ENCODE measurements at places on chromosomes 7 and 10.

GRCh38 chr7:94029976-94030375 lies 25.8 kb upstream of the BET1 start:
- DNase-seq, result no peak

- DNase-seq, result peak; percentile 76
Observed at GRCh38 chr7:1123715-1124114, 35.8 kb downstream of the GPER1 start.

GRCh38 chr7:55086413-55087201 lies 67.8 kb downstream of the EGFR start:
- peak; percentile 93 for DNase-seq

GRCh38 chr10:72612203-72612826 lies 13.6 kb downstream of the MICU1 start:
- DNase-seq, result peak; percentile 48

DNA sequence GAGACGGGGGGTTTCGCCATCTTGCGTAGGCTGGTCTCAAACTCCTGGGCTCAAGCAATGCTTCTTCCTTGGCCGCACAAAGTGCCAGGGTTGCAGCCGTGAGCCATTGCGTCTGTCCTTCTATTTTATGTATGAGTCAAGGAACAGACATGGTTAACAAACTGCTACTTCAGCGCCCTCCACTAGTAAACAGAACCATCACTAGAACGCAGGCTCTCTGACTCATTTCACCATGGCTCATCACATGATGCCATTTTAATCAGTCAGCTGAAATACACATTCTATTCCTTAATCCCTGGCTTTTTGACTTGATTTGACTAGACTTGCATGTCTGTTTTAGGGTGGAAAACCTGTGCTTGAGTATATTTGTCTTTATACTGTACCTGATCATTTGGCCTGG lies 41.3 kb downstream of the CELF2 start:
- DNase-seq, result peak; percentile 81

GRCh38 chr7:27139334-27140125 lies 4.0 kb downstream of the HOXA5 start:
- DNase-seq, result no peak

DNA sequence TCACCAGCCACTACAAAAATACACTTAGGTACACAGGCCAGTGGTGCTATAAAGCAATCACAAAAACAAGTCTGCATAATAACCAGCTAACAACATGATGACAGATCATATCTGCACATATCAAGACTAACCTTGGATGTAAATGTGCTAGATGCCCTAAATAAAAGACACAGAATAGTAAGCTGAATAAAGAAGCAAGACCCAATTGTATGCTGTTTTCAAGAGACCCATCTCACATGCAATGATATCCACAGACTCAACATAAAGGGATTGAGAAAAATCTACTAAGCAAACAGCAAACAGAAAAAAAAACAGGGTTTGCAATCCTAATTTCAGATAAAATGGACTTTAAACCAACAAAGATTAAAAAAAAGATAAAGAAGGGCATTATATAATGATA lies 505.4 kb upstream of the FZD8 start:
- no peak for DNase-seq

- DNase-seq, result no peak
Observed at GRCh38 chr10:70909326-70909935, 21.1 kb upstream of the PCBD1 start.

- no peak for DNase-seq
Observed at GRCh38 chr10:127635882-127636281, 86.8 kb downstream of the NPS start.

DNA sequence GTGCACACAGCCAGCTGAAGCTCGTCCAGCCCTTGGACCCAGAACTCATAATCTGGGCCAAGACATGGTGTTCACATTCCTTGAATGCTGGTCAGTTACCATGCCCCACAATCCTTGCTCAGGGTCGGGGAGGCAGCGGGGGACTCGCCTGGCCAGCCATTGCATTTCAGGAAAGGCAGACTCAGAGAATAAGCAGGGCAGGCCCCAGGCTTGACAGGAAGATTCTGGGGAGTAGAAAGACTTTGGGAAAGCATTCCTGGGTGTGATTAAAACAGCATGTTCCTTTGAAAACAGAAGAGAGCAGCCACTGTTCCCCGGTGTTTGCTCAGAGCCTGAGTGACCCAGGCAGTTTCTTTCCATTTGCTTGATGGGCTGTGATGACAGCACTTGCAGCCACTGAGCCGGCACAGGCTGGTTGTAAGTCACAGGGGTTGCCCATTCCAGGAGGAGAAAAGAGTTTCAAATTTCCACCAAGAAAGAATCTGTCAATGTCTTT lies 473.7 kb downstream of the TYW1 start:
- no peak for DNase-seq

GRCh38 chr7:105268056-105268455 lies 120.7 kb downstream of the SRPK2 start:
- no peak for DNase-seq

GRCh38 chr10:61888744-61889143 lies 12.8 kb upstream of the ARID5B start:
- DNase-seq, result no peak

DNA sequence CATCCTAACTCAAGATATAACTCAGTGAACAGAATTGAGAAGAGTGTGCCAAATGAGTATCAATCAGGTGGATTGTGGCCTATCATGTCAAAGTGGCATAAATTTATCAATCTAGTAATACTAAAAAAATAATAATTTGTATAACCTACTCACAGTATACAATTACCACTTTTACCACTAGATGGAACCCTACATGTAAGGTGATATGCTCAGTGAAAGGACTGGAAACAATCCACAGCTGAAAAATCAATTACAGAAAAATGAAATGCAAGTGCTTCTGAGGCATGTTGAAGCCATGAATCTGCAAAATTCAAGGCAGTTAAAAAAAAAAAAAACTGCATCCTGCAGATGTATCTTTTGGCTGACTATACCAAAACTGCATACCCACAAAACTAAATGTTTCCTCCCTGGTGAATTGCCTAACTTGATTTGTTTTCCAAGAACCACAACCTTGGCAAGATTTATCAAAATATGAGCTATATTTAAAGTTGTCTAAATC lies 13.9 kb downstream of the ARHGAP19 start:
- DNase-seq, result peak; percentile 42

- DNase-seq, result no peak
Observed at GRCh38 chr10:51606825-51607462, 92.5 kb downstream of the CSTF2T start.

GRCh38 chr10:64733980-64734379 lies 1212.8 kb downstream of the REEP3 start:
- DNase-seq, result peak; percentile 2

GRCh38 chr7:157715938-157716280 lies 379.1 kb downstream of the DNAJB6 start:
- no peak for DNase-seq

DNA sequence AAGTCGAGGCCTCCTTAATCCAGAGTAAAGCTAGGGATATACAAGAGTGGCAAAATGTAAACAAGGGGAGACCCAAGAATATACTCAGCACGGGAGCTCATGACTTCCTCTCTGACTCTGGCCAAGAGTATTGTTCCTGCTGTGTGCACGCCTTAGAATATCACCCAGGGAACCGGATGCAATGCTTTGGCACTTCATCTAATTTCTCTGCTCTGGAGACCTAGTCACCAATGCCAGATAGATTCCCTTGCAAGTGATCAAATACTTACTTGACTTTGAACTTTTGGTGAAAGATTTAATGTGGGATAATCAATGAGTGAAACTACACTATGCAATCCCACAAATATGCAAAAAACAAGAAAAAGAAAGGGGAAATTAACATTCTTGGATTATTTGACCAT lies 695.5 kb downstream of the INHBA start:
- no peak for DNase-seq

GRCh38 chr10:121168545-121169216 lies 317.5 kb downstream of the WDR11 start:
- no peak for DNase-seq

DNA sequence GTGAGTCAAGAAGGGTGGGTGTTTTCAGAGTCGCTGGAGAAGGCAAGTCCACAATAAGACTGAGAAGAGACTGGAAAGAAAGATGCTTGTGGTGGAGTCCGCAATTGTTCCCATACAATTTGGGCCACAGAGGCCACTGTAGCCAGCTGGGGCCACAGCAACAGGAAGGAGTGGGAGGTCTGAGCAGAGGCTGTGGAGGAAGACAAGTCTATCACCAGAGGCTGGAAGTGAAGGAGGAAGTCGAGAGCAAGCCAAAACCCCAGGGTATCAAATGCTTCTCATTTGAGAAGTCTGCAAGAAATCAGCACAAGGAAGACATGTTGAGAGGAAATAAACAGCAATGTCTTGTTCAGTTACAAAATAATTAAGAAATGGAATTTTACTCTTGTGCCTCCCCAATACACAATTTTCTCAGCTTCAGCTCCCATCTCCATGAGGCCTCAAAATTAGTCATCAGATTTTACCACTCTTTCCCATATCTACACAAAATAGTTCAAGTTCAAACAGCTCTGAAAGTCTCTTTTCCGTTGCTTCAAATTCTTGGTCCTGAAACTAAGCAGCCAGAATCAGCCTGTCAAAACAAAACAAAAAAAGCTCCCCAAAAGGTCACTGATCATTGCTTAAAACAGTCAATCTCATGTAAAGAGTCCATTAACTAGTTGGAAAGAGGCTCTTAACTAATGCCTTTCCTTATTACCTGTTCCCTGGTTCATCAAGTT lies 31.6 kb downstream of the SLC16A12 start:
- no peak for DNase-seq

DNA sequence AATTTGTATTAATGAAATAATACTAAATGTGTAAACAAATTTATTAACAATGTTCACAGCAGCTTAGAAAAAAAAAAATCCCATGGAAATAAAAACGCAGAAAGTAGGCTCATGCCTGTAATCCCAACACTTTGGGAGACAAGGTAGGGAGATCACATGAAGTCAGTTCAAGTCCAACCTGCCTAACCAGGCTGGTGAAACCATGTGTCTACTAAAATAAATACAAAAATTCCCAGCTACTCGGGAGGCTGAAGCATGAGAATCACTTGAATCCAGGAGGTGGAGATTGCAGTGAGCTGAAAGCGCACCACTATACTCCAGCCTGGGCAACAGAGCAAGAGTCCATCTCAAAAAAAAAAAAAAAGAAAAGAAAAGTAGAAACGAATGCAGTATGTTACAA lies 36.2 kb downstream of the LARP4B start:
- DNase-seq, result no peak

DNA sequence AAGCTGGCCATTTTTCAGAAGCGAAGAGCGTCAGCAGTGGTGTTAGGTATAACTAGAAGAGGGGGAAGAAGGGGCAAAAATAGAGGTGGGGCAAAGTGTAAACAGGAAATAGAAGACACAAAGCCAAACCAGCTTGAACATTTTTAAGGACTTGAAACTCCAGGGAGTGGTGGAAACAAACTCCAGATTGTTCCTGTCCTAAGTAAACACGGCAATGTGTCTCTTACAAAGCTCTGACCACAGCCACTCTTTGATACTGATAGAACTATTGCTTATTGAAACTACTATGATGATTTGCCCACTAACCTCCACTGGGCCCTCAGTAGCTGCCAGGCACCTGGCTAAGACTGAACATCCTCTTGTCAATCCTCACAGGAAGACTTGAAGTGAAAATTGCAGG lies 20.8 kb upstream of the CDH23 start:
- DNase-seq, result no peak

DNA sequence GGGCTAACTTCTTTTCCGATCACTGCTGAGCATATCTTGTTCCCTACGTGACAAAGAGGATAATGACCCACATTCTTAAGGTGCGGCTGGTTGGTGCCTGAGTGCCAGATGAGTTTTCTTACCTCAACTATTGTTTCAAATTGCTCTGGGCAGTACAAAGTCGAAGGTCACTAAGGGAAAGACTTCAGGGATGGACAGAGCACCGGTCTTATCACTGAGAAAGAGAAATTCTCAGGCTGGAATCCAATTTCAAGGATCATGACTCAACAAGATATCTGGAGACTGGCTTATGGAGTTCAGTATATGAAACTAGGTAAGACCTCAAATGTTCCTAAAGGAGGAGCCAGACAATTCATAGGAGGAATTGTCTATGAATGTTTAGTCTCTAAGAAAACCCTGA lies 780.3 kb downstream of the SUGCT start:
- DNase-seq, result no peak

GRCh38 chr7:77419102-77419501 lies 3.0 kb upstream of the GSAP start:
- no peak for DNase-seq

- peak; percentile 87 for DNase-seq
Observed at GRCh38 chr7:120979765-120980499, 8.6 kb upstream of the CPED1 start.

DNA sequence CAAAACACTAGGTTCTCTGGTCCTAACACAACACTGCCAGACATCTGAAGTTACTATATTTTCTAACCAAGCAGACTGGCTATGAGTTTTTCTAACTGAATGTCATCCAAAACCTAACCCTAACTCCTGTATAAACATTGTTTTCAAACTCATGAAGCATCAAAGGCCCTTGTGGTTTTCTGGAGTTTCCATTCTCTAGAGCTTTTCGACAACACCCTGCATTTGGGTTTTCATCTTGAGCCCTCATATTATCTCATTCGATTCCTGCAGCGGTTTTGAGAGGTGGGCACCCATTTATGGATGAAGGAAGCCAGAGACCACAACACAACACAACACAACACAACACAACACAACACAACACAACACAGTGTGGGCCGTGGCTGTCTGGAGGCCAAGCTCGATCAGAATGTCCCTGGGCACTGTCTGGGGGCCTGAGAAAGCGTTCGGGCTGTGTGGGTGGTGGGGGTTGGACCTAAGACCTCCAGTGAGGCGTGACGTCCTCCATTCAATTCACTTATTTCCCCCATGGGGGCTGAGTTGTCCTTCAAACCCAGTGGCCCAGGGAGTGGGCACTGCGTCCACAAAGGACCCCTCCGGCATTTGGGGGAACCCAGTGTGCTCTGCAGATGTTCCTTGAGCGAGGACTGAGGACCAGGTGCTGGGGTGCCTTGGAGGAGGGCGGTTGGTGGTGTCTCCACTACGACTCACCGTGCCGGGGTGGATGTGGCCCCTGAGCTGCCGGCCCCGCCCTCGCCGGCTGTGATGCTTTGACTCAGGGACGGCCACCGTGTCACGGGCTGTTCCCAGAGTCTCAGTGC lies 490.4 kb downstream of the DNAJB6 start:
- DNase-seq, result no peak

DNA sequence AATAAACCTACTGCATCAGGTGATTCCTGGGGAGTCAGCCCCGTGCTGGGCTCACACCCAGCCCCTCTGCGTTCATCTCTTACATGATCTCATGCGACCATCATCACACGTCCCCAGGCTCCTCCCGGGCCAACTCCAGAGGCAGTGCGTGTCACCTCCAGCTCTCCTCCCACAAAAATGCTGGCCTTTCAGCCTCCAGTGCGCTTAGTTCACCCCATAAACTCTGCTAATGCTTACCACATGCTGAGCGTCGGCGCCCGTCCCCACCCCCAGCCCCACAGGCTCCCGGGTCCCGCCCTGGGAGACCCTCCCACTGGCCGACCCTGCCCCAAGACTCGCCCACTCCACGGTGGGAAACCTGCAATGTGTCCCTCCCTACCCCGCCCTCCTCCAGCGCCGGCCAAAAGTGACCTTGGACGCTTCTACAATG lies 816 bp upstream of the SDK1 start:
- no peak for DNase-seq
